ENCODE measurements at places on chromosomes 16 and 17.

GRCh38 chr17:40975516-40975915, 8.6 kb downstream of the KRT40 start:
- no peak for DNase-seq

GRCh38 chr17:79023886-79024771, at the start of gene C1QTNF1:
C1QTNF1 (plus strand) TSS chr17:79024169; CDS start chr17:79043969, 19,800 bp downstream.
- DNase-seq: peak; percentile 95

DNA sequence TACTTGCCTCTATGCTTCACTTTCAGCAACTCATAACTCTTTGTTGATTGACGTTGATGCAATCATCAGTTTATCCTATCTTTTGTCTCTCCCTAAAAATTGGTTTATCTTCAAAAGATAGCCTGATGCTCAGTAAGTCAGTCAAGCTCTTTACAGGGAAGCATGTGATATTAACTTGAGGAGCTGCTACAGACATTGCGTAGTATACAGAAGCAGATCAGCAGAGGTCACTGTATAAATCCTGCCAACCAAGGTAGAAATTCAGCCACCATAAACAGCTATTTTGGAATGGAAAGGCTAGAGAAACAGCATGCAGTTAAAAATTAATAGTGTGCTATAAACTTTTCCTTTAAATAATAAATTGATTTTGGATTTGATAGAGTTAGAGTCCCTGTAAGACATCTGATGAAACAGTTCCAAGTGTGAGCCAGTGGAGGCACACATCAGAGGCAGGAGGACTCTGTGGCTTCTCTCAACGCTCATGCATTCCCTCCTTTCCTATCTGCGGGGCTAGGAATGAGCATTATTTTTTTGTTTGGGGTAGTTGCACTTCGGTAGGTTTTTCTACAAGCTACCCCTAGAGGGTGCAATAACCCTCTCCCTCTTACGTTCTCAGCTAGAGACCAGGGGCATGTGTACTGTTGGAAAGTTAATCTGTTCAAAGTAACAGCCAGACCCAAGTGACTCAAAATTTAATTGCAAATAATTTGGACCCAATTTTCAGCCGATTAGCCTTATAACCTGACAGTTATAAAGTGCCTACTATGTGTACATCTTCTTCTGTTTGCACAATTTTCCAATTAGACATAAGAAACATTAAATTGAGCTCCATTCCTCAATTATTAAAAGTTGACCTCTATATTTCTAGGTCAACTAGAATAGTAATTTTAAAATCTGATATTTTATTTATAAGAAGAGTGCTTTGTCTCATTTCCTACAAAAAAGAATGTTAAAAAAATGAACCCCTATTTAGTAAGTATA, 647.7 kb upstream of the SOX9 start:
- peak; percentile 65 for DNase-seq

GRCh38 chr16:51880776-51881175, 666.2 kb downstream of the TOX3 start:
- DNase-seq: no peak

- DNase-seq: no peak
Observed at GRCh38 chr17:59688496-59688895, 18.7 kb downstream of the PTRH2 start.

DNA sequence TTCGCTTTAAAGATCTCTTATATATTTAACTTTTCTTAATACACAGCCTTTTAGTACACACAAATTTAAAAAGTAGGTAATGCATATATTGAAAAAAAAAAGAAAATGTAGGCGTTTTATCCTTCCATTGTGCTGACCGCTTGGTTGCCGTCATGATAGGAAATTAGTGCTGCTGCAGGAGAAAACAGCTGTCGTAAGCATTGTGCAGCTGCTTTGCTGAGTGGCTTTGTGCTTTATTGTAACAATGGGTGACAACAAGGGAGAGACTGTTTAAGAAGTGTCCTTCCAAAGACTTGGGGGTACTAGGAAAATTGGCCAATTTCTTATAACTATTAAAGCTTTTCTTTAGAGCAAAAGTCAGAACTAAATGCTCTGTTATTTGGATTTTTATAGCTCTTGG, 5.0 kb downstream of the HERPUD1 start:
- DNase-seq: no peak

GRCh38 chr16:86347090-86347489, 163.2 kb upstream of the FOXF1 start:
- no peak for DNase-seq

DNA sequence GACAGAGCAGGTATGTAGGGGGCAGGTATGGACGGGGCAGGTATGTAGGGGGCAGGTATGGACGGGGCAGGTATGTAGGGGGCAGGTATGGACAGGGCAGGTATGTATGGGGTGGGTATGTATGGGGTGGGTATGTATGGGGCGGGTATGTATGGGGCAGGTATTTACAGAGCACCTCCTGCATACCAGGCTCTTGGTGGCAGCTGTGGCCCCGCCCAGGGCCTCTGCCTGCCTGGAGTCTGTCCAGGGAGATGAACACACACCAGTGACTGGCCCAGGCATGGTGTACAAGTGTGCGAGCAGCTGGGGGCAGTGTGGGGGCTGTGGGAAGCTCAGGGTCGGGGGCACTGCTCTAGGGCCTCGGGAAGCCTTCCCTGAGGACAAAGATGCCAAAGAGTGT, 4.4 kb downstream of the RPL3L start:
- DNase-seq: no peak

DNA sequence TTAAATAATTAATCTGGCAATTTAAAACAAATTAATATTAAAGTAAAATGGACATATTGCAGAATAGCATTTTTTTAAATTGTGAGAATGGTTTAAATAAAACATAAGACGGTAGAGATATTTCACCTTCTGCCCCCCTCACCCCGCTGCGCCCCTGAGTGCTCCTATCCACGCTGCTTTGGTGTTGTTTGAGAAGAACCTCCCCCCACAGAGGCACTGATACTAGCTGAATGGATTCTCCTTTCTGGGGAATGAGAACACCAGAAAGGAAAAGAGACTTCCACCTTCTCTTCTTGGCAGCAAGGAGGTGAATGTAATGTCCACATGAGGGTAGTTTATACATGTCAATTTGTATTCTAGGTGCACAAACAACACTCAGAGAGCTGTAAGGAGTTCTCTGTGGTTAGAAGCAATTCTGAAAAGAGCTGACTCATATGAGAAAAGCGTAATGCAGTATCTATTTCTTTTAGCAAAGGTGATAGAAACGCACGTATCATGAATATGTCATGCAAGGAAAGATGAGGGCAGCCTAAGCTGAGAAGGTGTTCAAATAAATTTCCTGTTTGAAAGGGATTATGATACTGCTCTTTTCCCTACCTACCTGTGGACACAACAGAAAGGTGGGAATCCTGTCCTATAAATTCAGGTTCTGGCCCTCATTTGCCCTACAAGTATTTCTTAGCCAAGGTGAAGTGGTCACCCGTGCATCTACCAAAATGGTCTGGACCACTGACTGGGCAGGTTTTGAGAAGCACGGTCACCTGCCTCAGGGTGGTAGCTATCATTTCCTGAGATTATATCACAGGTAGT, 126.9 kb downstream of the PARN start:
- DNase-seq: no peak

GRCh38 chr17:77634710-77635109, 323.8 kb upstream of the TNRC6C start:
- no peak for DNase-seq

- DNase-seq: no peak
Observed at GRCh38 chr16:10493276-10493675, 87.1 kb downstream of the EMP2 start.

- peak; percentile 94 for DNase-seq
Observed at GRCh38 chr17:18087610-18088491, at the start of gene DRG2. DRG2 (plus strand) TSS chr17:18087948; CDS start chr17:18088024, 76 bp downstream.

GRCh38 chr16:68388124-68388523, 60.2 kb downstream of the SMPD3 start:
- no peak for DNase-seq

- DNase-seq: no peak
Observed at GRCh38 chr17:64229815-64230728, 33.0 kb downstream of the TEX2 start.
